Stimulated activated CD4-positive, alpha-beta T cell treated with anti-CD3 and anti-CD28 coated beads, Interleukin-2, amount 100 ng/mL, for 4 hours (primary cell): ENCODE measurements at places on chromosomes 16 and 17.
A peak's percentile ranks its signal among the peaks of the same experiment; 100 is the strongest.

- no peak for DNase-seq
Observed at GRCh38 chr17:77470800-77471733, 330.3 kb downstream of the SEC14L1 start.

DNA sequence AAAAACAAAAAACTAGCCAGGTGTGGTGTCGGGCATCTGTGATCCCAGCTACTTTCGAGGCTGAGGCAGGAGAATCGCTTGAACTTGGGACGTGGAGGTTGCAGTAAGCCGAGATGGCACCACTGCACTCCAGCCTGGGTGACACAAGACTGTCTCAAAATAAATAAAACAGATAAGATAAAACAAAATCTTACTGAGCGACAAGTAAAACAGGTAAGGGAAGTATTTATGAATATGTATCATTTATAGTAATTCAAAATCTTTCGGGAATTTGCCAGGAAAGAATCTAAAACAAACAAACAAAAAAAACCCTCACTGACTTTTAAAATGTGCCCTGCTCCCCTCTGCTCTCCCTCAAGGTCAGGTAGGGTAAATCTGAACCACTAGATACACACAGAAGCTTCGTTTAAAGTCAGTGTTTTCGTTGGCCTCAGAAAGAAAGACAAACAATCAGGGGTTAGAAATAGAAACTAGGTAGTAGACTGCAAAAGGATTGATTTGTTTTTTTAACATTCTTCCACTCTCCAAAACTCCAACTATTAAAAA, 2.1 kb downstream of the PRPSAP1 start:
- DNase-seq, result no peak

DNA sequence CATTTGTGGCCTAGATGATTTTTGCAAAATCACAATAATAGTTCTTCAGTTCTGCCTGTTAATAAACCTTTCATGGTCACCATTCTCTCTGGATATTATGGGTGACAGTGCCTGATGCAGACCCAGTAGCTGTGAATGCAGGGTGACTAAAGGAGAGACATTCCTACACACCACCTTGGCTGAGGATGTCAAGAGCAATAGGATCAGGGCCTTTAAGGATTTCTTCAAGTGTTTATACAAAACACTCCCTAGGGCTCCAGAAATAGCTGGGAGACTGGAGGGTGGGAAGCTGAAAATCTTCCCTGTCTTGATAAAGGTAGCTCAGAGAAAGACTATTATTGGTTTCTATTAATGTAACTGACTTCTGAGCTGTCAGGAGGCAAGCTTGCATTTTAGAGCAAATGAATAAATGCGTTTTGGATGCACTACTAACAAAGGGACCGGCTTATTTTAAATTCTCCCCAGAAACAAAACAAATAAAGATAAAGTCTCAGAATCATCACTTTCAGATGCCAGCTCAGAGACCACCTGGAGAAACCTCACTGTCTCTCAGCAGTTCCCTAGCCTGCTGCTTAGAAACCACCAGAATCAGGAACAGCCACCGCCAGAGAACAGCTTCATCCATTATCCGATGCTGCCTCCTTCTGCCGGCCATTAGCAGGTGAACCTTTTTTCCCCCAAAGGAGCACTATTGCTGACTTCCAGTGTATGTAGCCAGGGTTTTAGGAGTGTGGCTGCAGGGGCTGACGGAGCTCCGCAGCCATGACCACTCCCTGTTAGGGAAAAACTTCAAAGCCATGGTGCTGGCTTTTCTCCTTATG, 171.4 kb upstream of the DYNLRB2 start:
- DNase-seq, result no peak

DNA sequence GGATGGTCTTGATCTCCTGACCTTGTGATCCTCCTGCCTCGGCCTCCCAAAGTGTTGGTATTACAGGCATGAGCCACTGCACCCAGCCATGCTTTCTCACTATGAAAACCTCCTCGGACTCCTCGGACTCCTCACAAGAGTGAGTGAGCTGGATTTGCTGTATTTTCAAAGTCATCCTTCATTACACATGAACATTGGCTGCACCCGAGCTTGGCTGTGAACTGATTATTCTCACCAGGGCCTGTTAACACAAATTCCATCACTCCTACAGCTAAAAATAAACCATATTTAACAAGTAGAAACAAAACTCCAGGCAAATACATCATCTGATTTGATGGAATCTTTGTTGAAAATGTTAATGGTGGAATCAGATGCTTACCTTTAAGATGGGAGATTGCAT, 50.3 kb downstream of the PITPNC1 start:
- DNase-seq, result no peak

DNA sequence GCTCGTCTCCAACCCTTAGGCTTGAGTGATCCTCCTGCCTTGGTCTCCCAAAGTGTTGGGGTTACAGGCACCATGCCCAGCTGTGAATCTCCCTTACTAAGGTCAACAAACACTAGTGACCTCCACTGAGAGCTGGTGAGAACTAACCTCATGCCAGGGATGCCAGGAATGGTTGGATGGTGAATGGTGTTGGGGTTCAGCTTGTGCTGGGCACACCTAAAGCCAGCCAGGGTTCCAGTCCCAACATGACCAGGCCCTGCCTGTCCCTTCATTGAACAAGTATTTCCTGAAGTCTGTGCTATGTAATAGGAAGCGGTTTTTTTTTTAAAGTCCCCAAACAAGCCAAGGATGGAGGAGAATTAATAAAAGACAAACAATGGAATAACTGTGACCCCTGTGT, 56.0 kb upstream of the TOB1 start:
- DNase-seq, result no peak

- no peak for DNase-seq
Observed at GRCh38 chr16:70687671-70688245, 1.9 kb upstream of the MTSS2 start.

- no peak for DNase-seq
Observed at GRCh38 chr17:32928586-32929535, 908 bp downstream of the TMEM98 start.

GRCh38 chr16:19916064-19916463, 31.4 kb upstream of the GPRC5B start:
- no peak for DNase-seq

DNA sequence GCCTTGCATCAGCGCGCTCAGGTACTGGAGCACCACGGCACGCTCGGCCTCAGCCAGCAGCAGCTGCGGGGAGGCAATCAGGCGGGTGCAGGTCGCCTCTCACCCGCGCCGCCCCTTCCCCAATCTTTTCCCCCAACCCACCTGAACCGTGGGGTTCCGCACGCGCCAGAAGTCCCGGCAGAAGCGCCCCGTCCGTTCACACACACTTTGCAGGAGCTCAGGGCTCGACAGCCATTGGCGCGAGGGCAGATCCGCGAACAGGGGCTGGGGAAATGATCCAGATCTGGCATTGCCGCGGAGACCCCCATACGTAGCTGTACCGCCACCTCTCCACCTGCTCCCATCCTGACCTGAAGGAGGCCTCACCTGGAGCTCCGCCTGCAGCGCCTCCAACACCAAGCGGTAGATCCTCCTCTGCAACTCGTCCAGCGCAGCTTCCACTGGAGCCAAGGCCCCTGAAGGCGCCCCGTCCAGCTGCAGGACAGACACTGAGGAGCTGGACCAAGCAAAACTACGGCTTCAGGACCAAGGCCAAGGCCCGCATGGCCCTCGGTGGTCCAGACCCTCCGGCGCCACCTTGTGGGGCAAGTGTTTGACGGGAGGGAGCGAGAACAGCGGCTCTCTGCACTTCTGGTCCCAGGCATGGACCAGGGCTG, 1.4 kb upstream of the MATCAP1 start:
- peak; percentile 67 for DNase-seq

DNA sequence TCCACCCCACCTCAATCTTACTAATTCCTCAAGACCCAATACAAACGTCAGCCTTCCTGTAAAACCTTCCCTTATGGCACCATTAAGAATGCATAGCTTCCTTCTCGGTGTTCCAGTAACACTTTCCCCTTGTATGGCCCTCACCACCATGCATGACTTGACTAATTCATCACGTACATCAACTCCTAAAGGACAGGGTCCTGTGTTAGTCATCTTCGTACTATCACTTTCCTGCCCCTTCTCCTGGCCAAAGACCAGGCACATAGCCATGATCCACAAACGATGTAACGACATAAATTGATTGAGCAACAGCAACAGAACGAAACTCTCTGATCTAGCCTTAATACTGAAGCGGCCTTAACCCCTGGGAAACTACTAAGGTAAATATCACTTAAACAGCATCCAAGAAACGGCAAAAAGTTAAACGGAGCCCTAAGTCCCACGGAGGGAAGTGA, 612 bp downstream of the PSMD12 start:
- no peak for DNase-seq

GRCh38 chr16:79532785-79533184, 67.8 kb downstream of the MAF start:
- DNase-seq, result no peak

GRCh38 chr17:259341-259976, 78.0 kb upstream of the DOC2B start:
- no peak for DNase-seq

GRCh38 chr16:86167061-86167460, 268.1 kb downstream of the IRF8 start:
- DNase-seq, result no peak
